ENCODE measurements at places on chromosomes 2 and 18. TPM values are rescaled to one million over a fixed set of nuclear protein-coding genes. Genes with fewer than 3 reads are reported as not detected.
A peak's percentile ranks its signal among the peaks of the same experiment; 100 is the strongest.

Gene MDH1
- total RNA-seq, result 186 TPM

GRCh38 chr2:24485197-24485596, 5.9 kb upstream of the NCOA1 start:
- no peak overlapping the region for H3K27ac ChIP-seq
- DNase-seq, result no peak
- H3K36me3 ChIP-seq, result peaks cover 3% of the 10 kb centered on the region

Gene POTEF
- not detected for total RNA-seq

- H3K36me3 ChIP-seq, result no peaks in the 10 kb centered on the region
- H3K27ac ChIP-seq, result peak overlapping the region; percentile 22
- no peak for DNase-seq
- H3K27me3 ChIP-seq, result peaks cover 2% of the 10 kb centered on the region
Measured at GRCh38 chr2:96427917-96428316, 77.2 kb downstream of the NEURL3 start.

Gene CDKL4
- not detected for total RNA-seq

- no peak for DNase-seq
- H3K36me3 ChIP-seq, result no peaks in the 10 kb centered on the region
- no peak overlapping the region for H3K4me3 ChIP-seq
Measured at GRCh38 chr2:68931799-68932198, 20.9 kb downstream of the GKN2 start.

Gene TCF7L1
- total RNA-seq, result not detected

DNA sequence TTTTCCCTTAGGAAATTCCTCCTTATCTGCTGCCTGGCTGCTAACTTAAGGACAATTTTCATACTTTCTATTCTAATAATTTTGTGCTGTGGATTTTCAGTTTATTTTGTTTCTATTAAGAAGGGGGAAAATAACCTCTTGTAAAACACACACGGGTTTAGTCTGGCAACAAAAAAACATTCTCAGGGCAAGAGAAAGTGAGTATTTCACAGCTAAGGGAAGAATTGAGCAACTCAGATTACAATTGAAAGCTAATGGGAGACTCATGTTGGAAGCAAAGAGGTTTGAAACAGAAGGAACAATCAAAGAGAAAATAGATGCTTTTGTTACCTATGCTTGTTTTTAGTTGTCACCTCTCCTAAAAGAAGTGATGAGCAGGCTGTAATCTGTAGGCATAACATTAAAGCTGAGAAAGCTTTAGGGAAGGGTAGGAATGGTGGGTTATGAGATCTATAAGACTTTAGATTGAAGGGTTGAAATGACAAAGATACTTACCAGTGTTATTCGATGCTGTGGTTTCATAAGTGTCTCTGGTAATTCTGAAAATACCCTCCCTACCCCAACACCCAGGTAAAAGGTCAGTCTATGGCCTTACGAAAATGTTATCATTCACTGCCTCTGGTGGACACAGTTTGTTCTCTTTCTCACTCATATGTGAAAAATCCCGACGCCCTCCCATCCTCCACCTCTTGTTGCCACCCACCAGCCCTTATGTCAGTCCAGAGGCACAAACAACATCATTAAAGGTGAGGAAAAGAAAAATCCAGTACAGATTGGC, 510.9 kb downstream of the TXNL1 start:
- H3K27me3 ChIP-seq, result no peaks in the 10 kb centered on the region
- no peak overlapping the region for H3K27ac ChIP-seq
- H3K4me3 ChIP-seq, result no peak overlapping the region
- no peaks in the 10 kb centered on the region for H3K36me3 ChIP-seq

GRCh38 chr2:85669549-85669948, 1.6 kb upstream of the SFTPB start:
- H3K27ac ChIP-seq, result no peak overlapping the region
- no peak for DNase-seq
- H3K4me3 ChIP-seq, result no peak overlapping the region
- no peaks in the 10 kb centered on the region for H3K4me1 ChIP-seq

Gene ECEL1
- total RNA-seq, result 0.12 TPM

Gene GALR1
- not detected for total RNA-seq

- no peaks in the 10 kb centered on the region for H3K27me3 ChIP-seq
- no peaks in the 10 kb centered on the region for H3K4me1 ChIP-seq
- H3K27ac ChIP-seq, result no peak overlapping the region
- H3K36me3 ChIP-seq, result no peaks in the 10 kb centered on the region
Measured at GRCh38 chr18:32911660-32912284, 138.9 kb upstream of the KLHL14 start.

DNA sequence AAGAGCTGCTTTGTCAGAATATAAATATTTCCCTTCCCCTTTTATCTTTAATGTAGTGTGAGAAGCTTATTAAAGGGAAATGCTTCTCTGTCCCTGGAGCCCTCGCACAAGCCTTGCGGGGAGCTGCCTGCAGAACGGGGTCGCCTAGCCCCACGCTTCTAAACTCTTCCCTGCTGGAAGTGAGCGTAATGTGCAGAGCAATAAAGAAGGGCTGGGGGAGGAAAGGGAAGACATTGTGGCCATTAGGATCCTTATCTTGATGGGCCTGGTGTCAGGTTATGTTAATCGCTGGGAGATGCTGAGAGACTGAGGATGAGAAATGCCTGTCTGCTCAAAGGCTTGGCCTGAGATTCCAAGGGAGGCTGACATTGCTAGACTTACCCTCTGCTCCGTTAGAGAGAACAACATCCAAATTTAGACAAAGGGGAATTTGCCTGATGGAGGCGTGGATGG, 18.9 kb upstream of the FZD7 start:
- no peak for DNase-seq
- H3K27ac ChIP-seq, result no peak overlapping the region
- H3K36me3 ChIP-seq, result no peaks in the 10 kb centered on the region
- H3K27me3 ChIP-seq, result peaks cover 20% of the 10 kb centered on the region
- no peak overlapping the region for H3K4me3 ChIP-seq

Gene TFPI
- total RNA-seq, result 0.60 TPM

- H3K4me1 ChIP-seq, result peaks cover 7% of the 10 kb centered on the region
- no peak overlapping the region for H3K4me3 ChIP-seq
- no peak overlapping the region for H3K27ac ChIP-seq
- peaks cover 6% of the 10 kb centered on the region for H3K36me3 ChIP-seq
- DNase-seq, result no peak
- H3K27me3 ChIP-seq, result no peaks in the 10 kb centered on the region
Measured at GRCh38 chr2:43490252-43490786, 105.5 kb downstream of the THADA start.

- peaks cover 16% of the 10 kb centered on the region for H3K4me1 ChIP-seq
- peaks cover 23% of the 10 kb centered on the region for H3K36me3 ChIP-seq
- H3K27me3 ChIP-seq, result no peaks in the 10 kb centered on the region
- no peak overlapping the region for H3K4me3 ChIP-seq
Measured at GRCh38 chr2:32711219-32711618, 83.4 kb downstream of the TTC27 start.

Gene STK36
- total RNA-seq, result 15.9 TPM

Gene DSEL
- total RNA-seq, result 0.03 TPM

GRCh38 chr2:170462433-170463205, 252.5 kb upstream of the SP5 start:
- no peak overlapping the region for H3K4me3 ChIP-seq
- H3K36me3 ChIP-seq, result no peaks in the 10 kb centered on the region
- no peaks in the 10 kb centered on the region for H3K27me3 ChIP-seq
- H3K4me1 ChIP-seq, result no peaks in the 10 kb centered on the region

GRCh38 chr2:13884291-13884976, 748.1 kb upstream of the LRATD1 start:
- DNase-seq, result no peak
- no peak overlapping the region for H3K4me3 ChIP-seq
- no peaks in the 10 kb centered on the region for H3K27me3 ChIP-seq
- H3K27ac ChIP-seq, result no peak overlapping the region
- H3K36me3 ChIP-seq, result no peaks in the 10 kb centered on the region
- H3K4me1 ChIP-seq, result no peaks in the 10 kb centered on the region

Gene CHN1
- total RNA-seq, result 4.8 TPM

DNA sequence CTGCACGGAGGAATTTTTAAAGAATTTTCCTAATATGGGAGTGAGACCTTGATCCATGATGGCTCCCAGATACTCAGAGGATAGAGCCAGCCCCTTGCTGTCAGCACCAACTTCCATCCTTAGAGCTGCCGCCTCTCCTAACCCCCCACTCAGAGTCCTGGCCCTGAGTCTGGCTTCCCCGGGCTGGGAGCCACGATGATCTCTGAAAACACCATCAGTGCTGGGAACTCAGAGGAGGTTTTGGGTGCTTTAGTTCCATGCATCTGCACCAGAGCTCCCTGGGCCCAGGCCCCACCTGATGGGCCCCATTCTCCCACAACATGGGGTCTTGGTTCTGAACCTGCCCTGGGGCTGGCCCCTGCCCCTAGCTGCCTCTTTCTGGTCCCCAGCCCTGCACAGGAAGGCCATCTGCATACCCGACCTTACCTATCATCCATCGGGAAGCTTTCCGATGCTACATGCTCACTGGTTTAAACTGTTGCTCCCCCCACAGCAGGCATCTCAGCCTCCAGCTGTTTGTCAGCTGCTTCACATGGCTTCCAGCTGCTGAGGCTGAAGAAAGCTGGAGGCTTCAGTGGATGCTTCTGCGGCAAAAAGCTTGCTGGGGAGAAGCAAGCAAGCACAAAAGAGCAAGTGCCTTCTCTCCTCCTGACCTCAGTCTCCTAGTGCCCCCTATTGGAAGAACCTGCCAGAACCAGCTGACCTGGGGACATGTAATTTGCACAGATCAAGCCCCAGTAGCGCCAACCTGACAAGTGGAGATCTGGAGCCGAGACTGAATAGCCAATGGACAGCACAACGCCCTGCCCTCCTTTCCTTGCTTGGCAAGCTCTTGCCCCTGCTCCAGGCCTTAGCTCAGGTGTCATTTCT, 24.2 kb upstream of the RHOB start:
- peaks cover 27% of the 10 kb centered on the region for H3K4me1 ChIP-seq
- DNase-seq, result no peak
- H3K36me3 ChIP-seq, result no peaks in the 10 kb centered on the region
- no peak overlapping the region for H3K4me3 ChIP-seq
- H3K27me3 ChIP-seq, result peaks cover 3% of the 10 kb centered on the region
